ENCODE measurements at places on chromosomes 7 and 10.

DNA sequence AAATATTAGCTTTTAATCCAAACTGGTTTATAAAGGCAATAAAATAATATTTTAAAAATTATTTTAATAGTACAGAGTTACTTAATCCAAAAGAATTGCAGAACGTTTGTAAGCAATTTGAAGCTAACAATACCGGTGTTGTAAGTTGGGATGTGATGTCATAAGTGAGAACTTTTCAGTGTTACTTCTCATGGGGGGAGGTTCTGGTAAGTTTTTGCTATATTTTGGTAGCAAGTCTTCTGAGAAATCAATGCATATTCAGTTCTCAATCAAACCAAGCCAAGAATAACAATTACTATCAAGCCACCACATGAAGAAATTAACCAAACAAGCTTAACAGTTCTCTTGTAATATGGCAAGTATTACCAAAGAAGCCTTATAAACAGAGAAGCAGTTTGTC lies 147.1 kb upstream of the ASAH2 start:
- DNase-seq: no peak

GRCh38 chr10:18472977-18473376 lies 178.4 kb downstream of the NSUN6 start:
- no peak for DNase-seq

DNA sequence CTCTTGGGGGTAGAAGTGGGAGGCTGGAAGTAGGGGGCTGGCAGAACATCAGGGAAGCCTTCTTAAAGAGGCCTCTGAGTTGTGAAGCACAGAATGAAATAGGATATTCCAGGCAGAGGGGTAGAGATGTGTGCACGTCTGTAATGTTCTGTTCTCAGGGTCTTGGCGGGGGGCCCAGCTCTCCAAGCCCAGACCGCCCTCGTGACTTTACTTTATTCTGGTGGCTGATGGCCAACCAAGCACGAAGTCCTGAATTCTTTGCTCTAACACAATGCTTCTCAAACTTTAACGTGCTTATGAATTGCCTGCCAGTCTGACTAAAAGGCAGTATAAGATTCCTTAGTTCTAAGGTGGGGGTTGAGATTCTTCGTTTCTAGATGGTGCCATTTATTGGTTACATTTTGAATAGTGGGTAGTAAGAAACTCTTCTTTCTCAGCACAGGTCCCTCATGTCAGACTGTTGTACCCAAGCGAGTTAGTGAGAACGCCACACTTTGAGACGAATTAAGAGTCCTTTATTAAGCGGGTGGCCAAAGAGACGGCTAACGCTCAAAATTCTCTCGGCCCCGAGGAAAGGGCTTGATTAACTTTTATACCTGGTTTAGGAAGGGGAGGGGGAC lies 8.2 kb downstream of the PRXL2A start:
- DNase-seq: peak; percentile 66

DNA sequence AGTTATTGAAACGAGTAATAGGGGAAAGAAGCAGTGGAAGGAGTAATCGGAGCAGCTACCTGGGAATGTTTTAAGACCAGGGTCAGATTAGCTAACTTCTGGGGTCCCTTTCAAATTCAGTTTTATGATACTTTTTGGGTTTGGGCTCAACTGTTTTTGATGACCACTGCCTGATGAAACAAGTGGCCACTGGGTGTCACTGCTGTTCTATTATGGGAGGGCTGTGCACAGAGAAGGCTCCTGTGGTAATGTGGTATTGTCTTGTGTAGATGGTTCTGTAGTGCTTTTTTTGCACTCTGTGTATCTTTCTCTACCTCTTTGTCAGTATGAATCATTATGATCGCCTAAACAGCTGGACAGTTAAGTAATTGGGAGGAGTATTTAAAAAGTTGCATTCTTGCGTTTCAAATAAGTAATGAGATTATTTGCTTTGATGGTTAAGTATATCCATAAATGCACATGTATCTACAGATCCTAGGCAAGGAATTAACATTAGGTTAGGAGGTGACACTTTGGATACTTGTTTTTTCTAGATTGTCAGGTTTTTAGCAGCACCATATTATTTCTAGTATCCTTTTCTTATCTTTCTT lies 128.4 kb downstream of the ABCA13 start:
- DNase-seq: peak; percentile 36

- DNase-seq: no peak
These were observed 40.1 kb downstream of the REEP3 start for GRCh38 chr10:63561341-63561740.

- peak; percentile 44 for DNase-seq
These were observed 205.0 kb downstream of the DIP2C start for GRCh38 chr10:484441-484924.

GRCh38 chr10:112244197-112244596 lies 39.0 kb upstream of the TECTB start:
- no peak for DNase-seq

GRCh38 chr10:29608476-29609301 lies 26.1 kb downstream of the SVIL start:
- no peak for DNase-seq

DNA sequence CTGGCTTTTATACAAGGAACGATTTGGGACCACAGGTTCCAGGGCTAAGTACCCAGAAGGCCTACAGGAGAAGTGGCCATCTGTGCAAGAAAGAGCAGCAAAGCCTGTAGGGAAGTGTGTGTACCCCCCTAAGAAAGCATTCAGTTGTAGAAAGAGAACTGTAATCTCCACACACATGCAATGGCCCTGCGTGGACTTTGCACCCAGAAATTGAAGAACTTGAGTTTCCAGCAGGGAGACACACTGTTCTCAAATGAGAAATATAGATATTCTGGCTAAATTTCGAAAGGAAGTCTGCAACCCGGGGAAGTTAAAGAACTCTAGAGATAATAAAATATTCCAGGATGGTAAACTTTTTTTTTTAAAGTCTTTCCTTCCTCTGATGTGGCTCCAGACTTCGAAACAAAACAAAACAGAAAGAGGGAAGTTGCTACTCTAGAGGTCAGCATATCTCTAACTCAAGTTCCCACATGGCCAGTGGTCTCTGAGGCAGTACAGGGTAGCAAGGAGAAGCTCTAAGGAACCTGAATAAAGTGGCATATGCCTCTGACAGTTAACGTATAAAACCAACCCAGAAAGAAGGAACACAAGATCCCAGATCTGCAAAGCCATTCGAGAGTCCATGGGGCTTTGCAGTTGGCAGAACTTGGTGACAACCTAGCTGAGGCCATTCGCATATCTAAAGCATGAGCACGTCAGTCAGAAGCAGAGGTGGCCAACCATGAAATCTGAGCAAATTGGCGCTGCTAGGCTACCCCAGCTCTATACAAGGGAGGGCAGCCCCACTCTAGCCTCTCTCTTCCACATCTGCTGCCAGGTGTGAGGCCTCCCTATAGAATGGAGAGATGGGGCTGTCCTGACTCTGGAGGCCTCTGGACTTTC lies 56.6 kb downstream of the ELMO1 start:
- DNase-seq: no peak

Data from left cardiac atrium (tissue), 4 donors.